H1 (cell line): ENCODE measurements at places on chromosomes 13 and 19.

- no peak for DNase-seq
Observed at GRCh38 chr19:49418511-49418910, 4.7 kb downstream of the PTH2 start.

DNA sequence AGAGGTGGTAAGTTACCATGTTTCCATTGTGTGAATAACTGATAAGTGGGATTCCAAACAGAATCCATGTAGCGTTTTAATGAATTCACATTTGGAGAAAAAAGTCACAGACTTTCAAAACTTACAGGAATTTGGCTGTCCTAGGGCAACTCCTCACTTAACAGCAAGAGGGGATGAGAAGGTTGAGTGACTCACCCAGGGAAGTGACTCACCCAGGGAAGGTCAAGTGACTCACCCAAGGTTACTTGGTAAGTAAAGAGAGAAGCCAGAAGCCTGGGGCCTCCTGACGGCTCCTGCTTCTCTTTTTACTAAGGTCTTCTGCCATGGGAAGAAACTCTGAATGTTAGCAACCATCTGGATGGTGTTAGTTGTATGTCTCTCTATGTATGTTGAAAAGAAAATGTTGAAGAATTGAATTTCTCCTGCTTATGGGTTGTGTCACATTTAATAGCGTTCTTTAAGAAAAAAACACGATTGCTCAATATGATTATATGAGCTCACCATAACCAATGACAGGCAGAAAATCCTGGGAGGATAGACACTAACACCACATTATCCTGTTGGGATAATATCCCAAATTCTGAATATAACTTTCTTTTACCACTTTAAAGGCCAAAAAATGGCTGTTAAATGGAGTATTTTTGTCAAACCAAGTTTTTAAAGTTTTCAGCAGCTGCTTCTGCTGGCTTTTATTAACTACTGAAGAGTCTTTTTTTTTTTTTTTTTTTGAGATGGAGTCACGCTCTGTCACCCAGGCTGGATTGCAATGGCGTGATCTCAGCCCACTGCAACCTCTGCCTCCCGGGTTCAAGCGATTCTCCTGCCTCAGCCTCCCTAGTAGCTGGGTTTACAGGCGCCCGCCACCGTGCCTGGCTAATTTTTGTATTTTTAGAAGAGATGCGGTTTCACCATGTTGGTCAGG is 195.6 kb downstream of the GGACT start:
- DNase-seq, result no peak

DNA sequence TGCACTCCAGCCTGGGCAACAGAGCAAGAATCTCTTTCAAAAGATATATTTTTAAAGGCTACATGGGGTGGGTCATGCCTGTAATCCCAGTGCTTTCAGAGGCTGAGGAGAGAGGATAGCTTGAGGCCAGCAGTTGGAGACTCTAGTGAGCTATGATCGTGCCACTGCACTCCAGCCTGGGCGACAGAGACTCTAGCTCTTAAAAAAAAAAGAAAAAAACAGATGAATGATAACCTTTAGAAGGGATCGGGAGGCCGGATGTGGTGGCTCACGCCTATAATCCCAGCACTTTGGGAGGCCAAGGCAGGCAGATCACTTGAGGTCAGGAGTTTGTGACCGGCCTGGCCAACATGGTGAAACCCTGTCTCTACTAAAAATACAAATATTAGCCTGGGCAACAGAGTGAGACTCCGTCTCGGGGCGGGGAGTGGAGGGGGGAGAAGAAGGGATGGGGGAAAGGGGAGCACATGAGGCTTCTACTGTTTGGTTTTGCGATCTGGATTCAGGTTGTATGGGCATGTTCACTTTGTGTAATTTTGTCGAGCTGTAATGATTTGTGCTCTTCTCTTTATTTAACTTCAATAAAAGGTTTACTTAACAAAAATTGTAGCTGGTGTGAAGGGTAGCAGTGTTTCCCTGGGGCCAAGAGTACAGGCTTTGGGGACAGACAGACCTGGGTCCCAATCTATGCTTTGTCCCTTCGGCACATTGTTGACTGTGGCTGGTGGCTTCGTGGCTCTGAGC is 1.1 kb upstream of the PSMC4 start:
- no peak for DNase-seq

- no peak for DNase-seq
Observed at GRCh38 chr13:76438050-76438449, 448.2 kb downstream of the KCTD12 start.

GRCh38 chr19:5955636-5955935 is 22.4 kb downstream of the RANBP3 start:
- no peak for DNase-seq
